Stimulated activated CD4-positive, alpha-beta T cell treated with anti-CD3 and anti-CD28 coated beads, Interleukin-4, amount 100 ng/mL, for 1 hour (primary cell): ENCODE measurements at places on chromosomes 7 and 10.

DNA sequence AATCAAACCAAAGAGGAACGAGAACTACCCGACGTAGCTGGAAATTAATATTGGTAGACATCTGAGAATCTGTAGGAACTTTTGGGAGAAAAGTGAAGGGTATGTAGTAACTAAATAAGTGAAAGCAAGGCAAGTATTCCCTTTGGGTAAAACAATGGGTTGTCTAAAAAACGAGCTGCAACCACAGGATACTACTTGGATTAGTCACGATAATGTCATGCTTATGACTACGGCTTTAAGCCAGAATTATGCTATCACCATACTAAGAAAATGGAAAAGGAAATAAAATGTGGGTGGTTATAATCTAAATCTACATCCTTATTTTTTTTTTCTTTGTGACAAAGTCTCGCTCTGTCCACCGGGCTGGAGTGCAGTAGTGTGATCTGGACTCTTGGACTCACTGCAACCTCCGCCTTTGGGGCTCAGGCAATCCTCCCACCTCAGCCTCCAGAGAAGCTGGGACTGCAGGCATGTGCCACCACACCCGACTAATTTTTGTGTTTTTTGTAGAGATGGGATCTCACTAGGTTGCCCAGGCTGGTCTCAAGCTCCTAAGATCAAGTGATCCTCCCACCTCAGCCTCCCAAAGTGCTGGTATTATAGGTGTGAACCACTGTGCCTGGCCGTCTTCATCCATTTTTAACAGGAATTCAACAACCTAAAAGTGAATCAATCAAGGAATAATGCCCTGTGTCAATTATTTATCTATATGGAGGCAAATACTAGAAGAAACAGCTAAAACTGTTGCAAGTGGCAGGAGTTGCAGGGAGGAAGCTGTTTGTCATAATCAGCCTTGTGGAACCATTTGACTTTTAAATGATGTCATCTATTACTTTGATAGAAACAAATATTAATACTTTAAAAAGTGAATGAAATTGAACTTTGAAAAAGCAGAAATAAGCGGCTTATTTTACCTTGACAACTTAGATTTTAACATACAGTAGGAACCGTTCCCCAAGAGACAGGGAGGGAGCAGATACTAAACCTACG lies 189.3 kb downstream of the PRPF18 start:
- DNase-seq: no peak

DNA sequence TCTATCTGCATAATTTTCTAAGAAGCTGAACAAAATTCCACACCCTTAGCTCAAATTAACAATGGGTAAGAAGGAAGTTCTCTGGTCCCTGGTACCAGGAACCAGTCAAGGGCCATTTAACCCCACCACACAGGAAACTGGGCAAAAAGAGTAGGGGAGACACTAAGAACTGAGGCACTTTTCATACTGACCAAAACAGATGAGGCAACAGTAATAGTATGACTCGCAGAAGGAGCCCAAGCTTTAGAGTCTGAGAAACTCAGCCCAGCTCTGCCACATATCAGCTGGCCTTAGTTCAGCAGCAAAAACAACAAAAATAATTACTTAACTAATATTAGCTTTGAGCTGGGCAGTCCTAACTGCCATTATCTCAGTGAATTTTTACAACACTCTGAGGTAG lies 221.2 kb downstream of the FAM107B start:
- no peak for DNase-seq

GRCh38 chr7:22569586-22570321 lies 69.8 kb upstream of the STEAP1B start:
- DNase-seq: no peak

GRCh38 chr10:30558411-30558810 lies 71.1 kb downstream of the LYZL2 start:
- no peak for DNase-seq

- DNase-seq: no peak
Observed at GRCh38 chr10:102767428-102768160, 23.8 kb downstream of the WBP1L start.

DNA sequence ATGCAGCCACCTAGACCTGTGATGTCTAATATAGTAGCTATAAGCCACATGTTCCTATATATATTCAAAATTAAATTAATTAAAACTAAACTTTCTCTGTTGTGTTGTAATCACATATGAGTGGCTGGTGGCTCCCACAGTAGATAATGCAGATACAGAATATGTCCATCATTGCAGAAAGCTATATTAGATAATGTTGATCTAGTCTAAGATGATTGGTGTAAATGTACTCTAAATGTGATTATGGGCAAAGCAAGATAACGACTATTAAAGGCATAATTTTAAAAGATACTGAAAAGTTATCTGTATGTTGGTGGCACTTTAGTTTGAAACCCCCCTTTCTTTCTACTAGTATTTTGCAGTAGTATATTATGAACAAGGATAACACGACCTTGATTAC lies 5.7 kb upstream of the HGF start:
- DNase-seq: no peak

- DNase-seq: no peak
Observed at GRCh38 chr10:67852761-67853160, 14.8 kb upstream of the DNAJC12 start.

GRCh38 chr7:51029701-51030191 lies 247.1 kb upstream of the GRB10 start:
- no peak for DNase-seq

DNA sequence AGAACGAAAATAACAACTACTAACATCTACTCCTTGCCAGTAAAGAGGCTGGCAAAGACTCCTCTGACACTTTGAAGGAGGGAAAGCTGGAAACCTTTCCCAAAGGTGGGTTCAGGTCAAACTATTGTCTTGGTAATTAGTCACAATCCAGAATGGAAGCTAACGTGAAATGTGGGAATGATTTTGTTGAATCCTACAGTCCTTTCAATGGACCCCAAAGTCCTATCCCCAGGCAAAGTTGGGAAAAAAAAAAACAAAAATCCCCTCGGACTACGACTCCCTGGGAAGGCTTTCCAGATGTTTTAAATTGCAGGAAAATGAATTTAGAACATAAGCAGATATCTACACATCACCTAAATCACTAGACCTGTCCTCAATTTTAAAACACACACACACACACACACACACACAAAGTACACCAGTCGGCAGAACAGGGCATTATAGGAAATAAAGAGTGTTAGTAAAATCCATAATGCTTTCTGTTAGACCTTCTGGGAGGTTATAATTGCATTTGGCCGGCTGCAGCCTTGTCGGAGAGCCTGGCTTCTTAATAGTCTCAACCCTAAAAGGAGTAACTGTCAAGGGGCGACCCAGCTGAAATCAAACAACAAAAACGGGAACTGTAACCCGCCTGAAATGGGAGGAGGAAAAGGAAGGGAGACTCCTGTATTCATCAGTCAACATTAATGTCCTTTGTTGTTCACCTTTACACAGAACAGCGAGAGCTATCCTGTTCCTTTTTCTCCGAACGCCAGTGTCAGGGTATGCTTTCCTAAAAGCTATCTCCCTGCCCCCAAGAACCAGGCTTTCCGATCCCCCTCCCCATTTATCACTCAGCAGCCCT lies 1.5 kb downstream of the DOCK4 start:
- no peak for DNase-seq

- no peak for DNase-seq
Observed at GRCh38 chr7:137245186-137245585, 98.3 kb downstream of the PTN start.

GRCh38 chr7:5553298-5553877 lies 129.8 kb upstream of the TNRC18 start:
- DNase-seq: no peak

GRCh38 chr7:100435401-100436304 lies 644 bp downstream of the PPP1R35 start:
- DNase-seq: peak; percentile 55

GRCh38 chr10:99431190-99431760 lies 851 bp upstream of the GOT1 start:
- peak; percentile 5 for DNase-seq

GRCh38 chr7:145252031-145252430 lies 416.2 kb upstream of the TPK1 start:
- no peak for DNase-seq

- DNase-seq: no peak
Observed at GRCh38 chr7:137482466-137482865, 138.9 kb upstream of the PTN start.

- no peak for DNase-seq
Observed at GRCh38 chr10:30435073-30435422, 1.1 kb downstream of the MAP3K8 start.

GRCh38 chr7:100397315-100398081 lies 24.2 kb downstream of the PILRA start:
- no peak for DNase-seq

GRCh38 chr10:19209319-19209718 lies 160.7 kb downstream of the MALRD1 start:
- DNase-seq: no peak

GRCh38 chr10:35585903-35586535 lies 19.1 kb upstream of the GJD4 start:
- DNase-seq: no peak

- no peak for DNase-seq
Observed at GRCh38 chr10:53177468-53177867, 404.9 kb upstream of the MBL2 start.

GRCh38 chr7:44292420-44292817 lies 33.0 kb downstream of the CAMK2B start:
- DNase-seq: no peak

GRCh38 chr10:33032654-33033151 lies 74.7 kb upstream of the ITGB1 start:
- no peak for DNase-seq

DNA sequence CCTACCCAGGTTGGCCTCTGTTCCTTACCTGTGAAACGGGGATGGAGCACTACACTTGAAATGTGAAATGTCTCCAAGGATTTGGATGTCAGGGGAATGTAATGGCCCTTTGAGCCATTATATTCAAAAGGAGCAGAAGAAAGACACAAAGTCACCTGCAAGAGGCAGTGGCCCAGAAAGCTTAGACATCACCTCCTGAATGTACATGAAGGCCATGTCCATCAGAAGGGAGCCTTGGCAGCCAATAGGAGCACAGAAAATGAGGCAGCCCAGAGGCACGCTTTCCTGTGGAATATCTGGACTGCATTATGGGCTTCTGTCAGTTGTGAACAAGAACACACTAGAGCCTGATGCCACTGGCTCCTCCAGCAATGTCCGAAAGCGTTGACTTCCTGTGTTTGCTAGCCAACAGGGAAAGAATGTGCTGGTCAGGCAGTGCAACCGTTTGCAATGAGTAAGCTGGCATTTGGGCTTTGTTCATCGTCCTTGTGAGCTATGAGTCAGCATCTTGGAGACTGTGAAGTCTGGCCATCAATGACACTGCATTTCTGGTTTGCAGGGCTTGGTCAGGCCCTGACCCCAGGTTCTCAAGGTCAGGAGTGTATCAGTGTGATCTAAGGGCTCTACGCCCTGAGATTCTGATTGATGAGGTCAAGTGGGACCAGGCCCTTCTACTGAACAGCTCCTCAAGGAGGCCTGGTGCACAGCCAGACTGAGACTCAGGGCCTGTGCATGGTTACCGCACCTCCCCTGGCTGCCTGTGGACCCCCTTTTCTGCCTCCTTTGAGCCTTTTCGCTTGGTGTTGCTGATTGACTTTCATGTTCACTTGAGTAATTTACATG lies 222.4 kb downstream of the RPS24 start:
- DNase-seq: no peak

DNA sequence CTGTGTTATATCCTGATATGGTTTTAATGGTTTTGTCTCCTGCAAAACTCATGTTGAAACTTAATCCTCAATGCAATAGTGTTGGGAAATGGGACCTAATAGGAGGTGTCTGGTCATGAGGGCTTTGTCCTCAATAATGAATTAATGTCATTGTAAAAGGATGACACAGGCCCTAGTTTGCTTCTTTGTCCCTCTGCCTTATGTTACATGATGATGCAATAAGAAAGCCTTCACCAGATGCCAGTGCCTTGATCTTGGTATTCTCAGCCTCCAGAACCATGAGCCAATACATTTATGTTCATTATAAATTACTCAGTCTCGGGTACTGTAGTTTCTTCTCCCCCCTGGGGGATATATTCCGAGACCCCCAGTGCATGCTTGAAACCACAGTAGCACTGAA lies 1247.4 kb upstream of the SORCS1 start:
- no peak for DNase-seq

DNA sequence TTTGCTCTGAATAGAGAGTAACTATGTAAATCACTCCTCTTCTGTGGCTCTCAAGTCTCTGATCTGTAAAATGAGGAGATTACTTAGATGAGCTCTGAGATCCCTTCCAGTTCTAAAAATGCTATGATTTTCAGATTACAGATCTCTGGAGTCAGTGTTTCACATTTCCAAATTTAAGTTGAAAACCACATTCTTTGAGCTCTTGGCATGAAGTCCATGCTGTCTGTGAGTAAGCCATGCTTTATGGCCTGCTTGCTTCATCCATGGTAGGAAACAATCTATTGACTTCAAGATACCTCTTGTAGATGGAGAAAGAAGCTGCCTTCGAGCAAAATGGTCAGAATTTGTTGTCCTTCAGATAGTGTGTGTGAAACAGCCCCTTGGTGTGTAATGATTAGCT lies 64.9 kb downstream of the CELF2 start:
- no peak for DNase-seq

- DNase-seq: no peak
Observed at GRCh38 chr7:77907281-77907680, 108.7 kb downstream of the PHTF2 start.
